Activated CD4-positive, alpha-beta T cell treated with anti-CD3 and anti-CD28 coated beads, Interleukin-2, amount 10 ng/mL, durations not matched to agents 24 days and 14 days (primary cell): ENCODE measurements at places on chromosomes 5 and 9. TPM values are rescaled to one million over a fixed set of nuclear protein-coding genes. Genes with fewer than 3 reads are reported as not detected.

DNA sequence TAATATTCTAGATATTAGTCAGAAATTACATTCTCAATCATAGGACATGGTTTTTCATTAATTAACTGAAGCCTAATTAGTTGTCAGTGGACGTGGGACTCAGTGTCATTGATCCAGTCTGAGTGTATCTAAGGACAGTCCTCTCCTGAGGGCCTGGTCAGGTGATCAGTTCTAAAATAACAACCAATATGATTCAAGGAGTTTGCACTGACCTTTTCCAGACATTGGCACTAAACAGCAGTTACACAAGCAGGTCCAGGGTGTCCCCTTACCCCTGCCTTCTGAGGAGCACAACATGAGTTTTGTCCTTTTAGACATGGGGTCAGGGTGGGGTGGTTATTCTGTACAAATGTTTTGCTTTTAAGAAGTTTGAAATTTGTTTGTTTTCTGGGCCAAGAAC is 97.8 kb downstream of the CMYA5 start:
- no peak for DNase-seq

- DNase-seq: no peak
Observed at GRCh38 chr9:69149321-69149807, 24.7 kb upstream of the TJP2 start.

- DNase-seq: no peak
Observed at GRCh38 chr5:151699071-151699901, 12.6 kb upstream of the SPARC start.

GRCh38 chr5:98698359-98698758 is 75.1 kb upstream of the RGMB start:
- DNase-seq: no peak

DNA sequence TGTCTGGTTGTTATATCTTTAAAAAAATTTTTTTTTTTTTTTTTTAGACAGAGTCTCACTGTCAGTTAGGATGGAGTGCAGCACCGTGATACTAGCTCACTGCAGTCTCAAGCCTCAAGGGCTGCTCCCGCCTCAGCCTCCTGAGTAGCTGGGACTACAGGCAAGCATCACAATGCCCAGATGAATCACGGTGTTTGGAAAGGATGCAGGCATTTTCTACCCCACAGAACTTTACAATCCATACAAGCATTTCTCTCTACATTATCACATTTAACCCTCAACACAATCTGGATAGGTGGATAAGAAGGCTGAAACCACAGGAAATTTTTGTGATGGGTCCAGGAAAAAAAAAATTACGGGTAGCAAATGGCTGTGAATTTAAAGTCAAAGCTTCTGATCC is 5.8 kb upstream of the PCA3 start:
- no peak for DNase-seq

DNA sequence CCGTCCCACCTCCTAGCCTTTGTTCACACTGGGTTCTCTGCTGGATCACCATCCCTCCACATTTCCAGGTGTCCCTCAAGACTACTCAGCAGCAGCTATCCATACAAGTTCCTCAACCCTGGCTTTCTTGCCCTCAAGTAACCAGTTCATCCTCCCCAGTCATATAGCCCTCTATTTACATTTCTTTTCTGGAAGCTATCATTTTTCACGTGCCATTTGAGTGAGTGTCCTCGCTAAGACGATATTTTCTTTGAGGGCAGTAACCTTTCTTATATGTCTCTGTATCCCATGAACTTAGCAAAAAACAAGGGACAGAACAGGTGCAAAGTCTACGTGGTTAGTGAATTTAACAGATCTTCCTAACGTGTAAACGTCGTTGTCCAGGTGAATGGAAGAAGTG is 29.6 kb upstream of the KCNMB1 start:
- no peak for DNase-seq

DNA sequence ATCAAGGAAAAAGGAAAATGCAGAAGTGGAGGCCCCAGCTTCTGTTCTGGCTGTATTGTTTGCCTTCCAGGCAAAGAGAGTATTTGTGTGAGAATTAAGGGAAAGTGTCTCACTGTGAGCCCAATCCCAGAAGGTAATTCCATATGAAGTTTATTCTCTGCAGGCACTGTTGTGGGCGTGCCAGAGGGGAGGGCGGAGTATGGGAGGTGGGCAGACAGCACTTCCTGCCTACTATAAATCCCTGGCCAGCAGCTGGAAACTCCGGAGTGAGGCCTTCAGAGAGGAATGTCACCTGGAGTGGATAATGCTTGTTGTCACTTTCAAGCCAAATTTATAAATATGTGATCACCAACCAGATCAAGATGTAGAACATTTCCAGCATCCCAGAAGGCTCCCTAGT is 209.5 kb downstream of the ARHGAP26 start:
- no peak for DNase-seq

DNA sequence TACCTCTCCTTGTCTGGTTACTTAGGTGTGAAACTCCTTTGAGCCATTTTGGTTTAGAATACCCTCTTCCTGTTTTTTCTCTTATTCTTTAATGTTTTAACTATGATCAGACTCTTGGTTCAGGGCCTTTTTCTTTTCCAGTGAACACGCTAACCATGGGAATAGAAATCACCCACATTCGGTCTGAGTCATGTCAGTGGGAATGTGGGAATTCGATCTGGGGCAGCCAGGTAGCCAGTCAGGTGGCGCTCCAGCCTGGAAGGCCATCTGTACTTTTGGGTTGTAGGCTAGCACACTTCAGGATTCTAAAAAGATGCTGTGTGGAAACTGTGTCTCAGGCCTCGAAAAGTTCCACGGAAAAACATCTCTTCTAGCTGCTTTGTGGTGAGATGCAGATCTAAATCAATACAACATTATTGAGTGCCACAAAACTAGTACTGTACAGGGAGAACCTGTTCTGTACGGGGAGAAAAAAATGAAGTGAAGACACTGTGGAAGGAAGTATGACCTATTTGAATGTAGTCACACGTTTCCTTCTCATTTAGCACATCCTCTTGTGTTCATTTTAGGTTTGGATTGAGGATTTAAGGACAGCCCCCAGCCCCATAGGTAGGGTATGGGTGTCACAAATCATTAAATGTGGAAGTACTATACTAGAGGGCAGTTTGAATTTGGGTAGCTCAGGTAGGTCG is 36.4 kb downstream of the SNX30 start:
- no peak for DNase-seq

DNA sequence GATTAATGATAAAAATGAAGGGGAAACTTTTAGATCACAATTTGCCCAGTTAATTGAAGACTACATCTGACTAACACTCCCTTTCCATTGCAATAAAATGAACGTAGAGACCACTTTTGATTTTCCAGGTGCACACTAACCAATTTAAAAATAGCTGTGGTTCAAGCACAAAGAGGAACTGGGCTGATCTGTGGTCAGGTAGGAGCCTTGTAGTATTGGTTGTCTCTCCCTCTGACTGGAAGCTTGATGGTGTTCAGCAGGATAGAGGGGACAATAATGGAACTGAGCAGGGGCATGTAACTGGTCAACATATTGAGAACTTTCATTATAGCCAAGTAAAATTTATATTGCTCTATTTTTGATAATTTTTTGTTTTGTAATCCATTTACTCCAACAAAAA is 886.8 kb upstream of the SEMA6A start:
- no peak for DNase-seq

PDE8B gene
- 0.17 and 0.19 TPM in 2 replicates for total RNA-seq

NRG2 gene
- 0.07 TPM in 2 replicates for total RNA-seq

SHROOM1 gene
- 5.3 and 7.4 TPM in 2 replicates for total RNA-seq

RECK gene
- total RNA-seq: 3.9 and 4.3 TPM in 2 replicates

BTNL3 gene
- total RNA-seq: not detected in 2 replicates

GRM6 gene
- not detected in 2 replicates for total RNA-seq

BARHL1 gene
- total RNA-seq: not detected in 2 replicates
